Activated CD4-positive, alpha-beta T cell treated with anti-CD3 and anti-CD28 coated beads for 48 hours (primary cell): ENCODE measurements at places on chromosomes 1 and 21.

GRCh38 chr1:40786171-40786994, 2.8 kb downstream of the KCNQ4 start:
- DNase-seq, result no peak

GRCh38 chr1:109886827-109887226, 23.8 kb upstream of the CSF1 start:
- no peak for DNase-seq

DNA sequence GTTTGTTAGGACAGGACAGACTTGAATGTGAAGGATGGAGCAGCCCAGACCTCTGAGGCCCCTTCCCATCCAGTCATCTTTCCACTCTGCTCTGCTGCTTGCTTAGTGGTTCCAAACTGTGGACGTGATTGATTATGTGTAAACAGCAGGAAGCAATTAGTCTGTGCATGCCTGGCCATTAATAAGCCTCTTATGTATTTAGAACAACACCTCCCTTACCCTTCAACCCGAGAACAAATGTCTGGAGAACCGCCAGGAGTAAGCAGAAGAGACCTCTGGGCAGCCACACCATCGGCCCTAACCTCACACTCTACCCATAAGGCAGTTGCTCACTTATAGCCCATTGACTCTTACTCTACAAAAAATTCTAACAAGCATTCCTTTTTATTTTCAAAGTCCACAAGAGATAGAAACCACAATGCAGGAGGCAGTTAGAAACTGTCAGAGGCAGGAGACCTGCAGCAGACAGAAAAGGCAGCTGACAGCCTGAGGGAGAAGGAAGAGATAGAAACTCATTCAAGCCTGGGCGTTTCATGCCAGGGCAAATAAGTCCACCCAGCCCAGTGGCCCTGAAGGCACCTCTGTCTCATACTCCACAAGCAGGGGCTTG, 5.8 kb upstream of the EPHA8 start:
- no peak for DNase-seq

- no peak for DNase-seq
Measured at GRCh38 chr1:16315437-16315836, 36.8 kb downstream of the FBXO42 start.

DNA sequence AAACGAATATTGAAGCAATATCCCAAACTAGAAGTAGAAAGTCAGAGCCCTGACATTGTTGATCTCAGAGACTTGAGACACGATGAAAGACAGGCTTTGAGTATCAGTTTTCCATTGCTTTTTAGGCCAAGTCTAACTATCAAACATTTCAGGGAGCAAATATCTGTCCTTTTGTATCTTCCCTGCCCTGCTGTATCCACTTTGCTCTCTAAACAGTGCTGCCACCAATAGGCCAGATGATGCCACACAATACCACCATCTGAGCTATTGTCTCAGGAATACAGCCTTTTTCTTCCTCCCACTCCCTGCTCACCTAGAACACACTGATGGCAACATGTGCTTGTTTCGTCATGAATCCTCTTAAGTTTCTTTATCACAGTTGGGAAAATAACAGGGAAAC, 62.6 kb upstream of the SPAG17 start:
- DNase-seq, result no peak

- DNase-seq, result no peak
Measured at GRCh38 chr21:19245188-19245580, 841.6 kb upstream of the TMPRSS15 start.

- no peak for DNase-seq
Measured at GRCh38 chr21:22516230-22516629, 1518.0 kb downstream of the NCAM2 start.

GRCh38 chr1:155529929-155530328, 32.7 kb downstream of the ASH1L start:
- DNase-seq, result no peak

DNA sequence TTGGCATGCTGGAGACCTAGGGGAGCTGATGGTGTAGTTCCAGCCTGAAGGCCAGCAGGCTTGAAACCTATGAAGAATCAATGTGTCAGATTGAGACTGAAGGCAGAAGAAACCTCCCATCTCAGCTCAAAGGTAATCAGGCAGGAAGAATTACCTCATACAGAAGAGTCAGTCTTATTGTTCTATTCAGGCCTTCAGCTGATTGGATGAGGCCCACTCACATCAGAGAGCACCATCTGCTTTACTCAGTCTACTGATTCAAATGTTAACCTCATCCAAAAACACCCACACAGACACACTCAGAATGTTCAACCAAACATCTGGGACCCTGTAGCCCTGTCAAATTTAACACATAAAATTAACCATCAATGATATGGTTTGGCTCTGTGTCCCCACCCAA, 13.7 kb upstream of the CCN1 start:
- peak; percentile 26 for DNase-seq

DNA sequence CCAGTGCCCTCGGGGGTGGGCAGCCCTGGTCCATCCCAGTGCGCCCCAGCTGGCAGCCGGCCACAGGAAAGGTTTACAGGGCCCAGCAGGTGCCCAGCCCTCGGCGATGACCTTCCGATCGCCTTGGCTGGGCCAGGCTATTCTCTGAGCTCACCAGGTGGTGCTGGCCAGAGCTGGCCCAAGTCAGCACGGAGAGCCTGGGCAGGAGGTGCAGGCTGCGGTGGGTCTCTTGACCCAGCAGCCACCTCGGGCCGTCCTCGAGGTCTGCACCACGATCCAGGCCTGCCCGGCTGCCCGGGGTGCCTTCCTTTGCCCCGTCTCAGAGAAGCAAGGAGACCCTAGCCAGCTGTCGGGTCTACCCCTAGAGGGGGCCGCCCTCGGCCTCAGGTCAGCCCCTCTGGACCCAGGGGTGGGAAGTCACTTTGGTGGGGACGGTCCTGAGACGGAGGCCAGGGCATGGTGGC, 370 bp downstream of the PERM1 start:
- DNase-seq, result no peak

- no peak for DNase-seq
Measured at GRCh38 chr1:202046227-202046626, 35.8 kb downstream of the ELF3 start.

GRCh38 chr1:52057255-52057654, 1.2 kb downstream of the BTF3L4 start:
- no peak for DNase-seq

- no peak for DNase-seq
Measured at GRCh38 chr1:230737622-230738262, 9.4 kb upstream of the CAPN9 start.

DNA sequence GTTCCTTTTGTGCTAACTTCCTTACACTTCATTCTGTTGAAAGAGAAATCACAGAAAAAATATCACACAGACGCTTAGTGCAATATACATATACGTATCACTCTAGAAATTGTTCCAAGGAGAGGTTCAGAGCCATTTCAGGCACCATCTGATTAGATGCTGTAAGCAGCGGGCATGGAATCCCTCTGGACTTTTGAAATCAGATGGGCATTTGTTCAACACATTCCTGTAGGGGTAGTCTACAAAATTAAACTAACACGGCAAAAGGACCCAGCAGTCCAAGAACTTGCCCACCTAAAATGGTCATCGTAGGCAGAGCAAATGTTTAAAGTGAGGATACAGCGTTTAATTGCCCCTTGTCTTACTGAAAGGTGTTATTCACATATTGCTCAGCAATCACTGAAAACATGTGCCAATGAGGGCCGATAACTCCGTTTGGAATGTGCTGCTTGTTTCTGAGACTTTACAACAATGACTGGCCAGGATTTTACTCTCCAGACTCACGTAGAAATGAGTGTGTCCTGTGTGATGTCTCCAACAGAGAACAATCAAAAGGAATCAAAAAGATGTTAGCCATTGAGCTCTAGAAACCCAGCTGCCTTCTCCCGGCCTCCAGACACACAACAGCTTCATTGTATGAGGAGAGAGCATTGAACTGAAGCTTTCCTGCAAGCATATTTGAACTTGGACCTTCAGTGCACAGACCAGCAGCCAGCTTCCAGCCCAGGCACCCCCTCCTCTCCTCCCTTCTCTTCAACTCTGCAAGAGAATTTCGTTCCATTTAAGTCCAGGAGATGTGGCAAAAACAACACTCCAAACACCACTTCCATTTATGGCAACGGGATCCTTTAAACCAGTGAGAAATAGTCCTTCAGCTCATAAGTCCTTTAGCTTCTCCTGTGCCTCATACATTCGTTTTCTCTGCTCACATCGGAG, 32.1 kb upstream of the ADORA3 start:
- DNase-seq, result no peak

DNA sequence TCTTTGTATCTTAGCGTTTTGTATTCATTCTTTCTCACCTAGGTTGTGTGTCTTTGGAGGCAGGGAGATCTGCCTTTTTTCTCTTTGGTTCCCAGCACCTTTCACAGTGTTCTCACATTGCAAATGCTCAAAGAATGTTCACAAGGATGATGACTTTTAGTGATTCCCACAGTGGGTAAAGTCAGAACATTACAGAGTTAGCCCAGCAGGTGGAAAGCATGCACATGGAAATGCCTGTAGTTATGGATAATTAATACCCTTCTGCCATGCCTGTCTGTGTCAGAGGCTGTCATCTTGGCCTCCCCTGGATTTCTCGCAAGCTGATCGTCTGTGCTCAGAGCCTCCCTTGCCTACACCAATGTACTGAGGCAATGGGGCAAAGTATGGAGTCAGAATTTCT, 458.9 kb downstream of the LMO4 start:
- no peak for DNase-seq

GRCh38 chr1:81703391-81703755, 97.4 kb upstream of the ADGRL2 start:
- DNase-seq, result no peak

DNA sequence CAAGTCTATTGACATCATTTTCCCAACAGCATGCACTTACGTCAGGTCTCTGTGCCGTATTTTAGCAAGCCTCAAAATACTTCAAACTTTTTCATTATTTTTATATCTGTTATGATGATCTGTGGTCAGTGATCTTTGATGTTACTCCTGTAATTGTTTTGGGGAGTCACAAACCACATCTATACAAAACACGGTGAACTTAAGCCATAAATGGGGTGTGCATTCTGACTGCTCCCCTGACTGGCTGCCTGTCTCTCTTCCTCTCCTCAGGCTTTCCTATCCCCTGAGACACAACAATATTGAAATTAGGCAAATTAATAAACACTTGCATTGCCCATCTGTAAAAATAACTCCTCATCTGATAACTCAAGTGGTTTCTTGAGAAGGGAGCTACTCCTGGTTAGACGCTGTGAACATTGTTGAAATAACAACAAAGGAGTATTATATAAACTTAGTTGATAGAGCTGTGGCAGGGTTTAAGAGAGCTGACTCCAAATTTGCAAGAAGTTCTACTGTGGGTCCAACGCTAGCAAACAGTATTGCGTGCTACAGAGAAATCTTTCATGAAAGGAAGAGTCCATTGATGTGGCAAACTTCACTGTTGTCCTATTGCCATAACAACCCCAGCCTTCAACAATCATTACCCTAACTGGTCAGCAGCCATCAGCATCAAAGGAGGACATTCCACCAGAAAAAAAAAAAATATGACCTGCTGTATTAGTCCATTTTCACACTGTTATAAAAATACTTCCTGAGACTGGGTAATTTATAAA, 105.8 kb upstream of the DSCAM start:
- DNase-seq, result no peak

DNA sequence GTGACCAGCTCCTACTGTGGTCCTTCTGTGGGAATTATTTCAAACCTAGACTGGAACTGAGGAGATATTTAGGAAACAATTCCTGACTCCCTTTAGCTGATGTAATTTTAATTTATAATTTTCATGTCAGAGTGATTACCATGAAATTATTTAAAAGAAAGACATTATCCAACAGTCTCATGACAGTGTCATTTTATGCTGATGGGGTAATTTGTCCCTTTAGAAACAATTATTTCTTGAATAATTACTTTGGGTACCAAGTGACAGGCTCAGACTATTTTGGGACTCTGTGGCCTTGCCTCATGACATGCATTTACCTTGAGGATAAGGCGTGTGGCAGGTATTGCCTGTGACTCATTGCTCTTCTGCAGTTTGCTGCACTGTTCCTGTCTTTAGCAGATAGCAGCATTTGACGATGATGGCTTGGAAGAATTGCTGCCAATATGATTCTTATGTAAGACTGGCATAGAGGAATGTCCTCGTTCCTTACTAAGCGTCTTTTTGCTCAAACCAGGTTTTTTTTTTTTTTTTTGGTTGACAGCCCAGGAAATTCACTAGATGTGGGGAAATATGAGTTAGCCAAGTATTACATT, 206.0 kb upstream of the HMCN1 start:
- no peak for DNase-seq

DNA sequence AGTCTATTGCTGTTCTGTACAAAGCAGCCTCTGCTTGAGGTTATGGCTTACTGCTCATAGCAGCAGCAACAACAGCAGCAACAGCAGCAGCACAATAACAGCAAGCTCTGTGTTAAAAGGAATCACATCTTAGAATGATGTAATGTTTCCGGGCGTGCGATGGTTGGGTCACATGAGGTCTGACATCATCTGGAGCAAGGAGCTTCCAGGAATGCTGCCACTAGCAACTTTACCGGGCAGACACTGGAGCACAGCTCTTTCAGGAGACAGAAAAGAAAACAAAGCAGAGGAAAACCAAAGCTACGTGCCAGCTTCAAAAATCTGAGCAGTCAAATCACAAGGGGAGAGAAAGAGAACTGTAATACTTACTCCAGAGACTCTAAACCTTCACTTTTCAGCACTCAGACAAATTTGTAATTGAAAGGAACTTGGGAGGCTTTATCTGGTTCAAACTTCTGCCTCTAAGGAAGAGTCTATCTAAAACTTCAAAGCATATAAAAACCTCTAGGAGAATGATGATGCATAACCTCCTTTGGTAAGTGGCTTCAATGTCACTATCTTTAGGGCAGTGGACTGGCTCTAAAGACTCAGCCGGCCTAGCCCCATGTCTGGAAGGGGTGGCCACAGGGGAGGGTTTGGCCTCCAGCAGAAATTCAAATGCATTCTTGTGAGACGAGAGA, 28.3 kb upstream of the RAB3GAP2 start:
- no peak for DNase-seq

DNA sequence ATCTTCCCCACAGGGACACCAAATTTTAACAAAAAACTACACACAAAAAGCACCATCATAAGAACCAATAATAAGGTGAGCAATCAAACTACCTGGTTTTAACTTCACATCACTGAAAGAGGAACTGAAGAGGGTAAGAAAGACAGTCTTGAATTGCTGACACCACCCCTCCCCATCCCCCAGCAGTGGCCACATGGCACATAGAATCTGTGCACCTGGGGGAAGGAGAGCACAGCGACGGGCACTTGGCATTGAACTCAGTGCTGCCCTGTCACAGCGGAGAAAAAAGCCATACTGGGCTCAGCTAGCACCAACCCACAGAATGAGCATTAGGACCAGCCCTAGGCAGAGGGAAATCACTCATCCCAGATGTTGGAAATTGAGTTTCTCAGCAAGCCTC, 640.0 kb upstream of the ADGRL2 start:
- DNase-seq, result no peak

GRCh38 chr21:27674041-27674615, 707.2 kb upstream of the ADAMTS5 start:
- DNase-seq, result no peak

DNA sequence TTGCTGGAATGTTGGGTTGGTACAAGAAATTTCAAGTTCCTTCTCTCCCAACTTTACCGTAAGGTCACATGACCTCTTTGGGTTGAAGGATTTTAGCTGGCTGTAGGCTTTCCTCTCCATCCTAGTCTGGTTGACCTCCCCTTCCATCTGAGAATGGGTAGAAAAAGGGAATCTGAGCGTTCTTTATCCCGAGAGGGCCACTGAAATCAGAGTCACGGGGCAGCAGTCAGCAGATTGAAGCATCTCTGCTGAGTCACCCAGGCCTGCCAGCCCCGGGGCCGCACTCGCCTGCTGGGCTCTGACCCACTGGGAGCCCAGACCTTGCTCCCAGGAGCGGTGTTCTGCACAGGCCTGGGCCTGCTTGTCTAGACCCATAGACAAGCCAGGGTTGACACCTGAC, 31.0 kb downstream of the TMCC2 start:
- DNase-seq, result no peak

GRCh38 chr1:54577612-54578011, 29.6 kb downstream of the ACOT11 start:
- no peak for DNase-seq
